ENCODE measurements at places on chromosomes 6 and 20.

DNA sequence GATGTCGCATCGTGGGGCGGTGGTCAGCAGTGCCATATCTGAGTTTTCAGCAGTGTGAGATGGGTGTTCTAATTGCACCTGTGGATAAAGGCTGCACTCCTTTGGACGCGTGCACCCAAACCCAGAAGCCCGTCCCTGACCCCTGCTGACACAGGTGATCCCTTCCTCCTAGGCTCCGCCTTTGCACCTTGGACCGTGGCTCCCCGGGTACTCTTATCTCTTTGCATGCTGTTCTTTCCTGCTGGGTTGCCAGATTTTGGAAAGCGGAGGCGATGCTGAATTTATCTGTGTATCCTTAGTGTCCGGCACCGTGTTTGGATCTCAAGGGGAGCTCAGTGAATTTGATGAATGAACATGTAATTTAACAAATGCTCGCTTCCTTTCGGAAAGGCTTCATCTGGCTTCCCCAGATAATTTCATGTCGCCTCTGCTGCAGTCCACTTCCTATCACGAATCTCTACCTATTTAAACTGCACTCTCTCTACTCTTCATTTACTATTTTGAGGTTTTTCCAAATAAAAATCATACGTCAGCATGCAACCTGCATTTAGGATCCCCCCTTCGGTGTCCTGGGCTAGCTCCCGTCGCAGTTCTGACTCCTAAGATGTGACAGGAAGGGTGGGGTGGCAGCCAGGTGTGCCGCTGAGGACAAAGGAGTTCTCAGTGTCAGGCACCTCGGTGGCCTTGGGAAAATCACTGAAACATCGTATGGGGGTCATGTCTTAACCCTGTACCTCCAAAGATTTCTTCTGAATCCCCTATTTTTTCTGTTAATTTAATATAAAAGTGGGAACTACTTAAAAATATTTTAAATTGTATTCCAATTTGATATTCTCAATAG lies 753 bp upstream of the PERP start:
- no peak for DNase-seq

DNA sequence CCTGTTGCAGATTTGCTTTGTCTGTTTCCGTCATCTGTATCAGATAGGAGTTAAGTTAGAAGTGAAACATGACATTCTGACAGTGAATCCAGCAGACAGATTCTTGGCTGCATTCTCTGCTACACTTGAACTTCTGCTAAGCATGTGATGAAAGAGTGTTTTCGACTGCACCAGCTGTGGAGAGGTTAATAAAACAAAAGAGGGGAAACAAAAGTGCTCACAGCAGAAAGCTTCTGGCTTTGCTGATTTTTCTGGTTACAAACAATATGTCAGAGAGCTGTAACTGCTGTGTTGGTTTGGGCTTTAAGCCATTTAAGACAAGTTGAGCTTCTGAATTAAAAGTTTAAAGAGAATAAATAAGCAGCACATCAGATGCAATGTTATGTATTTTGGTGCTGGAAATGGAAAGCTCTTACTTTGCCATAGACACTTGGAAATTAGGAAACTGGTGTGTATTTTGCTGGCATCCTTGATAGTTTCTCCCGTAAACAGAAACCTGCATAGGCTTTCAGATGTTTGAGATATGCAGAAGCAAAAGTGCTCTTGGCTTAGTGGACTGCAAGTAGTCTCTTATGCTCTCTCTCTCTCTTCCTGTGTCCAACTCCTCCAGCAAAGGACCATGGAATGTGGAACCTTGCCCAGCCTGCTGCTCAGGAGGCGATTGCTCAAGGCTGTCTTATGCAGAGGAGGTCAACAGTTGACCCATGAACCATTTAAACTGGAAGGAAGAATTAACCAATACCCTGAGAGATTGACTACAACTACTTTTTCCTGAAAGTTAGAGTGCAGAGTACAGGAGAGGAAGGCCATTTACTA lies 104.9 kb downstream of the RPS12 start:
- no peak for DNase-seq

- no peak for DNase-seq
Measured at GRCh38 chr6:14974792-14975470, 270.9 kb upstream of the JARID2 start.

- DNase-seq, result no peak
Measured at GRCh38 chr6:138087593-138088325, 19.5 kb downstream of the PERP start.

- no peak for DNase-seq
Measured at GRCh38 chr20:22675341-22675740, 91.0 kb upstream of the FOXA2 start.

GRCh38 chr20:48557380-48557779 lies 270.4 kb downstream of the PREX1 start:
- DNase-seq, result no peak

GRCh38 chr20:23386304-23387117 lies 24.5 kb downstream of the GZF1 start:
- DNase-seq, result no peak

DNA sequence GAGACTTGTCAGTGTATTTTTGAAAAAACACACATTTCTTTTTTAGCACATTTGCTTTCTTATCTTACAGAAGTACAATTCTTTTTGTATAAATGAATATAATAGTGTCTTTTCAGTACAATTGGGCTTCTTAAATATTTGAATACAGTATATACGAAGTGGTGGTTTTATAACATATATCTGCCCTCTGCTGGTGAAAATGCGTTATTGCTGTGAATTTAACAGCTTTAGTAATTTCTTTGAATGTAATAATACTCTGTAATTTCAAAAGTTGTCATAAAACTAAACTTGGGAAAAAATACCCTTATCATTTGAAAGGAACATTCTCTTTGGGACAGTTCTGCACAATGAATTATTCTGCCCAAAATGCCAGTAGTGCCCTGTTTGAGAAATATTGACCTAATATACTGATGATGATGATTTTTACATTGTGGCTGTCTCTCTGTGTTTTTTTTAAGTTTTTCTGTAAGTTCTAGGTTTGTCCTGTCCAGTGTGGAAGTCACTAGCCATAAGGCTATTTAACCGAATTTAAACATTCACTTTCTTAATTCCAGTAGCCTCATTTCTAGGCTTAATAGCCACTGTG lies 19.0 kb downstream of the SMAP1 start:
- no peak for DNase-seq

- no peak for DNase-seq
Measured at GRCh38 chr6:73538116-73538779, 17.4 kb upstream of the EEF1A1 start.
